Smooth muscle cell of the pulmonary artery (primary cell): ENCODE measurements at places on chromosomes 5 and 9. TPM values are rescaled to one million over a fixed set of nuclear protein-coding genes. Genes with fewer than 3 reads are reported as not detected.

The PCDHB16 gene
- total RNA-seq = 0.50 and 0.59 TPM in 2 replicates

The WWC1 gene
- 0.99 and 5.0 TPM in 2 replicates for total RNA-seq

The INSL4 gene
- not detected in 2 replicates for total RNA-seq

The EIF4E1B gene
- not detected in 2 replicates for total RNA-seq

The SLCO6A1 gene
- not detected in 2 replicates for total RNA-seq

The SLC6A19 gene
- total RNA-seq = not detected in 2 replicates
